ENCODE measurements at places on chromosomes 1 and 21. TPM values are rescaled to one million over a fixed set of nuclear protein-coding genes. Genes with fewer than 3 reads are reported as not detected.

The DISC1 gene
- 3.0 TPM for total RNA-seq

The ESRRG gene
- 3.6 TPM for total RNA-seq

The PSEN2 gene
- 10.9 TPM for total RNA-seq

The FMOD gene
- total RNA-seq, result 5.6 TPM

The OR4F29 gene
- total RNA-seq, result not detected

The RAD54L gene
- total RNA-seq, result 0.19 TPM

The ATP1A4 gene
- total RNA-seq, result not detected

The PROK1 gene
- 1.9 TPM for total RNA-seq

The S100A2 gene
- total RNA-seq, result 71.5 TPM

The MTFR1L gene
- total RNA-seq, result 34.9 TPM

The SYCP1 gene
- total RNA-seq, result not detected

The MAP1LC3C gene
- 7.4 TPM for total RNA-seq

The ZBTB8A gene
- 5.8 TPM for total RNA-seq

The SH2D2A gene
- total RNA-seq, result not detected

The OLFML3 gene
- 9.6 TPM for total RNA-seq

The APCS gene
- total RNA-seq, result not detected

The OR2T11 gene
- total RNA-seq, result not detected

The MATN1 gene
- not detected for total RNA-seq

The MYCL gene
- 178 TPM for total RNA-seq

The DEPDC1 gene
- total RNA-seq, result 1.4 TPM

The APP gene
- total RNA-seq, result 396 TPM

The BARHL2 gene
- not detected for total RNA-seq

The CSMD2 gene
- total RNA-seq, result not detected

The MAEL gene
- 3.6 TPM for total RNA-seq

The TMEM167B gene
- 24.8 TPM for total RNA-seq

The MNDA gene
- 3.3 TPM for total RNA-seq

The FALEC gene
- total RNA-seq, result not detected

The AKR7A2 gene
- 84.1 TPM for total RNA-seq

The ELOA gene
- total RNA-seq, result 40.4 TPM

The ANKRD65 gene
- 4.7 TPM for total RNA-seq

The LPAR3 gene
- total RNA-seq, result 19.0 TPM

The RER1 gene
- 71.8 TPM for total RNA-seq

The CAMSAP2 gene
- 37.6 TPM for total RNA-seq

All from lower leg skin (tissue), 4 donors.